ENCODE measurements at places on chromosomes 3 and 15. TPM values are rescaled to one million over a fixed set of nuclear protein-coding genes. Genes with fewer than 3 reads are reported as not detected.

DNA sequence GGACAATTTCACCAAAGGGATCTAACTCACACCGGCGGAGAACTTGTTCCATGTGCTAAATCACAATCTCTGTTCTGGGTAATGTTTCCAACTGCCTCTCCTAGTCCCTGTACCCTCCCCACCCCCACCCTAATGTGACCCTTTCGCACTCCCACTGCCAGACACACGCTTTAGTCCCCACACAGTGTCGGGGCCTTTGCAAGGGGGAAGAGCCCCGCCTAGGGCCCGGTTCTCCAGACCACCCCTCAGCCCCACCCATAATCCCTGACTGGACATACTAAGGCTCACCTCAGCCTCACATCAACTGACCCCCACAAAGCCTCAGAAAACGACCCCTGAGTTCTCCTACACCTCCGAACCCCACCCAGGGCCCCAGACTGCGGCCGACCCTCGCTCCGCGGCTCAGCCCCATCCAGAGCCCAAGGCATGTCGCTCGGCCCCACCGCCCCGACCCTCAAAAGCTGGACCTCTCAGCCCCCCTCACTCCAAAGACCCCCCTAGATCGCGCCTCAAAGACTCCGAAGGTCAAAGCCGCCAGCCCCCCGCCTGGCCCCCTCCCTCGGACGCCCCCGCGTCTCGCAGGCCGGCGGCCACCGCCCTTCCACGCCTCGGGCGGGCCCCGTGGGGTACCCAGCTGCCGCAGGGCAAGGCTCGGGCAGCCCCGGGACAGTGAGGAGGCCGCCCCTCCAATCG, 72.0 kb upstream of the MAP4 start:
- no peak for DNase-seq

DNA sequence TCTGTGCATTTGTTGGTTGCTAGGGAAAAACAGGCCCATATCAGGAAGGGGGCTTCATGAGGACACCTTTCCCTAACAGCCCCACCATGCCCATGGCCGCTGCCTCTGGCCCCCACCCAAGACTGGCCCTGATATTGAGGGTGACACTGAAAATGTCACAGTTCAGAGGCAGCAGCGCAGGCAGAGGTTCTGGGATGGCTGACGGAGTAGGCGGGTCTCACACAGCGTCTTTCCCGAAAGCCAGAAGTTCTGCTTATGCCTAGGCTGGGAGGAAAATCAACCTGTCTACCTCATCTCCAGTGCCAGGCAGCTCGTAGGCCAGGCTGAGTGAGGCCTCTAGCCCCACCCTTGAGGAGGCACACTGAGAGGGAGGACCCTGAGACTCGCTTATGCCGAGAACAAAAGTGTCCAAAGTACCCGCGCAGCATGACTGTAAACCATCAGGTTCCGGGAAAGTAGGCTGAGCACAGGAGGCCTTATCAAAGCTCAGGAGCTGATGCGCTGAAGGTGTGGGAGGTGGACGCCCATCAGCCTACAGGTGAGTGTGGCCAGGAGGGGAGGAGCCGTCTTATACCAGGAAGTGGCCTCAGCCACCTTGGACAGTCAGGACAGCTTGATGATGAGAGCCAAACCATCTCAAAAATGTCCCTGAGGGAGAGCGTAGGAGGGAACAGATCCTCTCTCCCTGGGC, 27.5 kb downstream of the GRAMD2A start:
- no peak for DNase-seq

- no peak for DNase-seq
Observed at GRCh38 chr3:10381336-10381735, 60.4 kb upstream of the SEC13 start.

- DNase-seq: no peak
Observed at GRCh38 chr3:185582236-185582635, 3.9 kb upstream of the SENP2 start.

- no peak for DNase-seq
Observed at GRCh38 chr3:123411340-123412040, 37.4 kb downstream of the ADCY5 start.

DNA sequence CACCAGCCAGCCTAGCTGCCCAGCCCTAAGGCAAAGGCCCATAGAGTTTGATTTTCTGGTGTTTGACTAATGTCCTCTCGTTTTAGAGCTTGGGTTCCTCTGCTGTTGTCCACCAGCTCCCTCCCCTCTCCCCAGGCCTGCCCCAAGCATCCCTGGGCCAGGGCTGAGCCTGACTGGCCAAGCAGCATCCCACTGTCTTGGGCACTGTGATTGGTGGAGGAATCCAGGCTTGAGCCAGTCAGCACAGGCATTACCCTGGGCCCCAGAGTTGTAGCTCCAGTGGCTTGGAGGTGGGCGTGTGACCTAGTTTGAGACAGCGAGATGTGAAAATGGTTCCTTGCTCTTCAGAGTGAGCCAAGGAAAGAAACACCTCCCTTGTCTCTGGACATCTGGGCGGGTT, 155.3 kb upstream of the MEF2A start:
- DNase-seq: no peak

- DNase-seq: no peak
Observed at GRCh38 chr3:46122091-46122490, 86.0 kb downstream of the CCR1 start.

DNA sequence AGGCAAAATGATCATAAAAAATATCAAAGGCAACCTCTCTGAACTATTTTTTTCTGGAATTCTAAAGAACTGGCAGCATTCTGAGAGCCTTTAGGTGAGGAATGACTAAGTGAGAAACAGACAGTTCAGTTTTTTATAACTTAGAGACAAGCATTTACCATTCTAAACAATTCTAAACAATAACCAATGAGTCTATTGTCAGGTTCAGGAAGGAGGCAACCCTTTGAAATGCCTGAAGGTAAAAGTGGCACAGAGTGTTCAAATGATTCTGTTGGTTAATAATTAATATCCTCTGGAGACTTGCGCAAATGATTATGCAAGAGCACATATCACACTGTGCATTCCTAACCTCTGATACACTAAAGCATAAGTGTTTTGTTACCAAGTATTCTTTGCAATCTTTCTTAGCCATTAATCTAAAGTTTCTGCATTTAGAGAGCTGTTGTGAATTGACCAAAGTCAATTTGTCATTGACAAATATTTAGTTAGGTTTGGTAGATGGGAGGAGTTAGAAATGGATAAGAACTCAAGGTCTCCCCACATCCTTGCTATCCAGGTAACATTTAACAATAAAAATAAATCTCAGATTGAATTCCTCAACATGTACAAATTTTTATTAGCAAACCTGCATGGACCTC, 9.2 kb upstream of the TGFBR2 start:
- DNase-seq: no peak

Gene CCR4
- total RNA-seq: 0.25 TPM

Gene GOLGA8T
- 1.8 TPM for total RNA-seq

Data from right cardiac atrium (tissue), 5 donors.